Naive B cell (primary cell): ENCODE measurements at places on chromosomes 5 and 9.
A peak's percentile ranks its signal among the peaks of the same experiment; 100 is the strongest.

DNA sequence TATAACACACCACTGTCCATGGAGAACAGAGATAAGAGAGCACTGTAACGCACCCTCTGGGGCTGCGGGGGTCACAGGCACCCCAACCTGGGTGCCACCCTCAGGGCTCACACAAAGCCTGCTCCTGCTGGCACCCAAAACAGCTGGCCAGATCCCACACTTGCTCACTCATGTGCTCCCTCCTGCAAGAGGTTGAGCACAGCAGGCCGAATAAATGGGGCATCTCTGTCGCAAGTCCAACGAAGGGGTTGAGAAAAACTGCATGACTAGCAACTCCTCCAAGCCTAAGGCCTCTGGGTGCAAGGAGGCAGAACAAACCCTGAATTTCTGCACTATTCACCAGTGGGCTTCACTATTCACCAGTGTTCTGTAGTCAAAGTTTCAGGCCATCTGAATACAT, 80.3 kb downstream of the SECISBP2 start:
- peaks cover 32% of the 10 kb centered on the region for H3K4me1 ChIP-seq
- peaks cover 19% of the 10 kb centered on the region for H3K36me3 ChIP-seq
- H3K27ac ChIP-seq, result no peak overlapping the region
- no peaks in the 10 kb centered on the region for H3K27me3 ChIP-seq
- no peak overlapping the region for H3K4me3 ChIP-seq

DNA sequence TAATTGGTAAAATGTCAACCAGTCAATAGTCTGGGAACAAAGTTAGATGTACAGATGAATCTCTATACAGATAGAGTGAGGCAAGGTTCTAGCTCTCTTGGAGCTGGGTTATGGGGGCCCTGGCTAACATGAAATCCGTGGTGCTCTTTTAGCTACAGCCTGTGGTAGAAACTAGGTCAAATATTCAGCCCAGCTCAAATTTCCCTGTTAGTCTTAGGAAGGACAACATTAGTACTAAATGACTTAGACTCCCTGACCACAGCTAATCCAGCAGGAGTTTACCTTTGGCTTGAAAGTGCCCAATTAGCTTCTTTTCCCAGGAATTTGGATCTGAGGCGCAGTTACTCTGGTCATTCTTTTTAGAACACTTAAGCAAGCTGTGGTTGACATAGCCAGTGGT, 170.5 kb downstream of the DMRTA1 start:
- H3K27ac ChIP-seq, result no peak overlapping the region
- no peaks in the 10 kb centered on the region for H3K27me3 ChIP-seq
- no peak overlapping the region for H3K4me3 ChIP-seq
- DNase-seq, result no peak

GRCh38 chr9:116482740-116483139, 204.4 kb upstream of the TRIM32 start:
- H3K36me3 ChIP-seq, result no peaks in the 10 kb centered on the region
- H3K27ac ChIP-seq, result no peak overlapping the region
- H3K4me3 ChIP-seq, result no peak overlapping the region
- DNase-seq, result no peak
- H3K4me1 ChIP-seq, result no peaks in the 10 kb centered on the region
- H3K27me3 ChIP-seq, result no peaks in the 10 kb centered on the region

DNA sequence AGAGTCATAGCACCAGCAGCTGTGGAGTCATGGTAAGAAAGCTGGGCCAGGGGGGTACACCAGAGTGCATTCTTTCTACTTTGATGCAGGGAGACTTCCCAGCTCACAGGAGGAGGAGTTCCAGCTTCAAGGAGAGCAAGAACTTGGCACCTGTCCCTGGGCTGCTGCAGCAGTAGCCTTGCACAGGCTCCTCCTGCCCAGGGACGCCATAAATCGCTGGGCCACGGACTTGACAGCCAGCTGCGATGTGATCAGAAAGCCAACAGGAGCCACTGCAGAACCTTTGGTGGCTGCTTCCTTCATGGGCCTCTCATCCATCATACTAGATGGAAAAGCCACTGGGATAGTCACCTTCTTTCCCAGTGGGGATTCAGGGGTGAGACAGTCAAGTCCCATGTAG, 234.7 kb downstream of the NMUR2 start:
- DNase-seq, result no peak
- H3K4me3 ChIP-seq, result no peak overlapping the region
- H3K27me3 ChIP-seq, result peaks cover 11% of the 10 kb centered on the region
- H3K36me3 ChIP-seq, result no peaks in the 10 kb centered on the region
- no peaks in the 10 kb centered on the region for H3K4me1 ChIP-seq

DNA sequence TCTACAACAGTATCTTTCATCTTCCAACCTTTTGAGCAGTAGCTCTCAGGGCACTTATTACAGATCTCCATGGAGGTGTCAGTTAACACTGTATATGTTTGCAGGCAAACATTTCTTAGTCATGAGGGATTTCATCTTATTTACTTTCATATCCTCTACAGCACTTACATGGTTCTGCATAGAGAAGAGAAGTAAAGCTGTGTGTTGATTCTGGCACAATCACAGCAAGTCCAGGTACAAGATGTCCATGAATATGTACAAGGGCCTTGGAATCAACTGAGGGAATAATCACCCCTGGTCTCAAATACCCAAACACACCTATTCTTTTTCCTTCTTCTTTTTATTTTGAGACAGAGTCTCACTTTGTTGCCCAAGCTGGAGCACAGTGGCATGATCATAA, 142.0 kb upstream of the TRPM3 start:
- no peaks in the 10 kb centered on the region for H3K4me1 ChIP-seq
- no peak overlapping the region for H3K27ac ChIP-seq
- H3K27me3 ChIP-seq, result peaks cover 9% of the 10 kb centered on the region
- no peak for DNase-seq
- H3K36me3 ChIP-seq, result no peaks in the 10 kb centered on the region

DNA sequence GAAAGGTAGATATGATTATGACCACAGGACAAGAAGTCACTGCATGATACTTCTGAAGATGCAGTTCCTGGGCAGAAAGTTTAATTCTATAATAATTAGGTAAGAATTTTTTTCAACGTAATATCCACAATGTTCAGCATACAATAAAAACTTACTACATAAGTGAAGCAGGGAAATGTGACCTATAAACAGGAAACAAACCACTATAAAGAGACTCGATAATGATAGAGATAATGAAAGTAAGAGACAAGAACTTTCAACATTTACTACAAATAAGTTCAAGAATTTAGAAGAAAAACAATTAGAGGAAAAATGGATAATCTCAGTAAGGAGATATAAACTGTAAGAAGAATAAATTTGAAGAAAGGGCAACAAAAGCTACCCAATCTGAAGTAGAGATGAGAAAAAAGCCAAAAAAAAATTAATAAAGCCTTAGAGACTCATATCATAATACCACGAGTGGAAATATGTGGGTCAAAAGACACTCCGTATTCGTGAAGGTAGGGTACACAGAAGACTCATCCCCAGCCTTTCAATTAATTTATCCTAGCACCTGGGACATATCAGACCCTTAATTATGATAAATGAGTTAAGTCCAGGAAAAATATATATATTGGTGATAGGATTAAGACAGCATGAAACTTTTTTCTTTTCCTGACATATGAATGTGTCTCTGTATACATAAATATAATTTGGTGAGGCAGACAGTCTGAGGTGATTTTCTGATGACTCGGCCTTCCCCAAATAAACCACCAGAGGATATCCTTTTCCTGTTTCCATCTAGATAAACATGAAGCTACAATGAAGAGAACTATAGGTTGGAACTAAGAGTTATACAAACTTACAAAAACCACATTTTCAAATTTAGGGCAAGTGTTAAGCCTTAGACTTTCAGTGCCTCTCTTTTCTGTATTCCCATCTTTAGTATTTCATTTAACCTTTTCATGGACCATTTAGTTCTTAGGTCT, 120.4 kb downstream of the RAPGEF6 start:
- peak overlapping the region; percentile 60 for H3K27ac ChIP-seq
- no peaks in the 10 kb centered on the region for H3K27me3 ChIP-seq
- H3K4me1 ChIP-seq, result peaks cover 22% of the 10 kb centered on the region
- peak overlapping the region; percentile 34 for H3K4me3 ChIP-seq
- peaks cover 18% of the 10 kb centered on the region for H3K36me3 ChIP-seq

- no peaks in the 10 kb centered on the region for H3K27me3 ChIP-seq
- no peaks in the 10 kb centered on the region for H3K4me1 ChIP-seq
- no peak overlapping the region for H3K27ac ChIP-seq
- no peaks in the 10 kb centered on the region for H3K36me3 ChIP-seq
- no peak for DNase-seq
These were observed 55.0 kb upstream of the MARCHF11 start for GRCh38 chr5:16234598-16234997.

DNA sequence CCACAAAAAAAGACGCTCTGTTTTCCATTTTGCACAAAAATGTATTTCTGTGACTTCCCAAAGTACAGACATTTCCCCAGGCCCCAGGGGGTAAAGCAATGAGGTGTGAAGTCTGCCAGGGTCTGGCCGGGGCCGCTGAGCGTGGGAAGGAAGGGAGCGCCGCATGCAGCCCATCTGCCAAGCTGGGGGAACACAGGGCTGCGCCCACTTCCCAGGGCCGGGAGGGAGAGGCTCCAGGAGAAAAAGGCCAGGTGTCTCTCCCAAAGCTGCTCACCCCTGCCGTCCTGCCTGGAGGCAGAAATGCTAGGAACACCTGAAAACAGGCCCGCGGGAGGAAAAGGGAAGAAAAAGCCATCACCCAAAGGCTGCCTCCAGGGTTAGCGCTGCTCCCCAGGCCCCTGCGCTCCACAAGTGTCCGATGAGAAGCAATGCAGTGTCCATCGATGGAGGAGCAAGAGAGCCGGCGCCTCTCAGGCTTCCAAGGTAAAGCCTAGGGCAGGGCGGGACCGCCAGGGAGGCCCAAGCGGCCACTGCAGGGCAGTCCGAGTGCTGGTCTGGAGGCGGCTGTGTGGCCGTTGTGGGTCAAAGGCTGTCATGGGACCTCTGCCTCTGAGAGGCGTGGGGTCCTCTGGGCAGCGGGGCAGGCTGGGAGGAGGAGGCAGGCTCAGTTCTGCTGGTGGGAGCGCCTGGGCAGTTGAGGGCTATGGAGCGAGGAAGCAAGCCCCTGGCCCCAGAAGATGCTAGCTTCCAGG, 6.0 kb upstream of the ZDHHC12 start:
- H3K27me3 ChIP-seq, result no peaks in the 10 kb centered on the region
- H3K4me3 ChIP-seq, result no peak overlapping the region
- H3K27ac ChIP-seq, result peak overlapping the region; percentile 67
- H3K4me1 ChIP-seq, result peaks cover 2% of the 10 kb centered on the region

GRCh38 chr5:58094031-58094430, 365.9 kb downstream of the PLK2 start:
- no peaks in the 10 kb centered on the region for H3K4me1 ChIP-seq
- no peak overlapping the region for H3K27ac ChIP-seq
- H3K27me3 ChIP-seq, result peaks cover 5% of the 10 kb centered on the region
- no peak overlapping the region for H3K4me3 ChIP-seq
- no peaks in the 10 kb centered on the region for H3K36me3 ChIP-seq
- DNase-seq, result no peak

DNA sequence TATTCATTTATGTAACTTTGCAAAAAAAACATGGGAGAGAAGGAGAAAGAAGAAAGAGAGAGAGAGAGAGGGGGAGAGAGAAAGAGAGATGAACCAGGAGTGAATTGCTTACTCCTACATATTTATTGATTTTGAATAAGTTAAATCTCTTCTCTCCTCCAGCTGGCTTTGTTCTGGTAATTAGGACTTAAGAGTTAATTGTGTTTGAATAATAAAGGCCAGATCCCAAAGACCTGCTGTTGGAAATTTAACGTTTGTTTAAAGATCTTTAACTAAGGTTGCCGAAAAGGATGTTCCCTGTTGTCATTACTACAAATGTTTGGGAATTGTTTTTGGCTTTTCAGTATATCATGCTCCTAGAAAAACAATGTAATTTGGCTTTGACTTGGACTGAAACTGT, 473.0 kb downstream of the TUSC1 start:
- no peaks in the 10 kb centered on the region for H3K4me1 ChIP-seq
- no peak overlapping the region for H3K27ac ChIP-seq
- H3K27me3 ChIP-seq, result no peaks in the 10 kb centered on the region
- no peak for DNase-seq
- H3K36me3 ChIP-seq, result no peaks in the 10 kb centered on the region
- no peak overlapping the region for H3K4me3 ChIP-seq

DNA sequence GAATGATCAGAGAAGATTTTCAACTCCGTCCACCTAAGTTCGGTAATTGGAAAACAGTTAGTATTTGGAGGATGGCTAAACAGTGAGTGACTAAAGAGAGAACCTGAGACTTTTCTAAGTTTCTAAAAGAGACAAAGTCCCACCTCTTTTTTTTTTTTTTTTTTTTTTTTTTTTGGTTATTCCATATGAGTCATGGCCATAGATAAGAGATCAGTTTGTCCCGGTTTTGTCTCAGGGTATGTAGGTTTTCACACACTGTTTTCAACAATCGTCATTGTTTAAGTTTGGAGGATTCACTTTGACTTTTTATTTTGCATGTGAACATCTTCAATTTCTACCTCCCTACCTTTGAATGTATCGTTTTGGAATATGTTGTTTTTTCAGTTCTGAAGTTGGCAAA, 85.9 kb downstream of the NTRK2 start:
- no peak for DNase-seq
- H3K36me3 ChIP-seq, result no peaks in the 10 kb centered on the region
- no peak overlapping the region for H3K27ac ChIP-seq
- no peaks in the 10 kb centered on the region for H3K4me1 ChIP-seq
- peaks cover 6% of the 10 kb centered on the region for H3K27me3 ChIP-seq

DNA sequence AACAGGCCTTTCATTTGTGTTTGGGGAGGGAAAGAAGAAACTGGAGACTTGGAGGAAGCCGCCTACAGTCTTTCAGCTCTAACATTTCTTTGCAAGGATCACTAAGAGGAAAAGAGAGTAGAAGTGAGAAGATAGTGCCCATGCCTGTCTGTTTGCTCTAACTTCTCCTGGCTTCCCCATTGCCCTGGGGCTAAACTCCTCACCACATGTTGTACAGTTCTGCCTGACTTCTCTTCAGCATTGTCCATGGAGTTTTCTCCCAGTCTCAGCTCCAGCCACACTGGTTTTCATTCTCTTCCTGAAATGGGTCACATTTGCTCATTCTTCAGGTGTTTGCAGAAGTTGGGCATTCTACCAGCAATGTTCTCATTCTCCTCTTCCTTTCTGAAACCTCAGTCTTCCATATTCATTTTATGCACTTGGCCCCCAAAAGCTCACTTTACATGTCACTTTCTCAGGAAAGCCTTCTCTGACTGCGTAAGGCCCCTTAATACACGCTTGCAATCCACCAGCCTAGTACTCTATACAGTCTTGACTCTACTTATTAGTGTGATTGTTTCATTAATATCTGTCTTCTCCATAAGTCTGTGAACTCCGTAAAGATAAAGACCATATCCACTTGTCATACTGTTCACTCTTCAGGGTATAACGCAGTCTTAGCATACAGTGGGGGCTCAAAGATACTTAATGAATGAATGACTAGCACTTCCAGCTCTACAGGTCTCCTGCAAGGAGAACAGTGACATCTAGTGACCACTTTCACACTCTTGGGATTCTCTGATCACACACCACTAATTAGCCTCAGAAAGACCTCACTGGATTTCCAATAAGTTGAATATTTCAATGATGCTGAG, 40.2 kb upstream of the TRIM32 start:
- no peak overlapping the region for H3K4me3 ChIP-seq
- no peaks in the 10 kb centered on the region for H3K27me3 ChIP-seq
- no peaks in the 10 kb centered on the region for H3K4me1 ChIP-seq

- no peak overlapping the region for H3K4me3 ChIP-seq
- no peaks in the 10 kb centered on the region for H3K36me3 ChIP-seq
- no peaks in the 10 kb centered on the region for H3K4me1 ChIP-seq
- DNase-seq, result no peak
- peaks cover 8% of the 10 kb centered on the region for H3K27me3 ChIP-seq
These were observed 35.8 kb downstream of the MEGF10 start for GRCh38 chr5:127326431-127326830.
